ENCODE measurements at places on chromosomes 11 and 22.

DNA sequence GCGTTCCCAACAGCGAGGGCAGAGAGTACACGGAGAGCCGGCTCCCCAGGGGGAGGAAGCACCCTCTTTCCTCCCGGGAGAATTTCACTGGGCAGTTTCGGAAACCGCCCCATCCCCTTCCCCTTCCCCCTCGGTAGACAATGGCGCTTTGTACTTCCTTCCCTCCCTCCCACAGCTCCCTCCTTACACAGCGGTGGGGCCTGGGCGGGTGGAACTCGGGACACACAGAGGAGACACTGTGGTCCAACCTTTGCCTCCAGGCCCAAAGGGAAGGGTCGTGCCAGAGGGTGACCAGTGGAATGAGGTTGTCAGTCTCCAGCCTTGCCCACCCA lies 4.3 kb downstream of the SMTN start:
- no peak for DNase-seq

DNA sequence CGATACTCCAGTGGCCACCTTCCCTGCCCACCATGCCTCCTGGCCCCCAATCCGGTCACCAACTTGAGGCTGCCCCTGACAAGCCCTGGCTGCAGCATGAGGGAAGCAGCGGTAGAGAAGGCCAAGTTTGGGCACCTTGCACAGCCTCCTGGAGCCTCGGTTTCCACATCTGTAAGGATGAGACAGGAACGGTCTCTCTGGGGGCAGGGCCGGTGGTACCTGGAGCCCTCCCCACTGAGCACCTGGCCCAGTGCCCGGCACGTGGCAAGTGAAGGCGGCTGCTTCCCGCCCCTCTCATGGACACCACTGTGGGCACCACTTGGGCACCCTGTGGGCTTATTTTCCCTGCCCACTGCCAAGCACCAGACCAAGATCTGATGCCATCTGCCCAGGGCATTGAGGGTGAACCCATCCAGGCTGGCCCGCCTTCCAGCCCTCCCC lies 77.8 kb downstream of the CDKN1C start:
- DNase-seq = no peak

DNA sequence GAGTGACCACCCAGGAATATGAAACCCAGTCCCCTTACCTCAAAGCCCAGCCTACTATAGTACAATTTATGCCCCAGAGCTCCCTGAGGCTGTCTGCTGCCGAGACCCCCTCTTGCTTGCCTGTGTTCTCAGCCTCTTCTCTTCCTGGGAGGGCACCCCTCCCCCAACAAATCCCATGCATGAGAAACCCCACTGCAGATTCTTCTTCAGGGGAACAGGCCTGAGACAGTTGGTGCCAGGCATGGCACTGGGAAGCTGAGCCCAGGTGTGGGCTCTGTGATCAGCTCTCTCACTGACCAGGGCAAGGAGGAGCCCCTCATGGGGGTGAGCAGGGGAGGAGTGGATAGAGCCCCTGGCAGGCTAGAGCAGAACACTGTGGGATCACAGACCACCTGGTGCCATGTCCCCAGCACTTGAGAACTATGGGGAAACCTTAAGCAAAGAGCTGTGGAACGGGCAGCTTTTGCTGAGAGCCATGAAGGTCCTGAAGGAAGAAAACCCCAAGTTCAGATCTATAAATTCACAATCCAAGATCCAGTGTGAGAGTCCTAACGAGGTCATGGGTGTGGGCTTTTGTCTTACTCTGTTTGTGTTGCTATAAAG lies 46.5 kb upstream of the TH start:
- DNase-seq = no peak

DNA sequence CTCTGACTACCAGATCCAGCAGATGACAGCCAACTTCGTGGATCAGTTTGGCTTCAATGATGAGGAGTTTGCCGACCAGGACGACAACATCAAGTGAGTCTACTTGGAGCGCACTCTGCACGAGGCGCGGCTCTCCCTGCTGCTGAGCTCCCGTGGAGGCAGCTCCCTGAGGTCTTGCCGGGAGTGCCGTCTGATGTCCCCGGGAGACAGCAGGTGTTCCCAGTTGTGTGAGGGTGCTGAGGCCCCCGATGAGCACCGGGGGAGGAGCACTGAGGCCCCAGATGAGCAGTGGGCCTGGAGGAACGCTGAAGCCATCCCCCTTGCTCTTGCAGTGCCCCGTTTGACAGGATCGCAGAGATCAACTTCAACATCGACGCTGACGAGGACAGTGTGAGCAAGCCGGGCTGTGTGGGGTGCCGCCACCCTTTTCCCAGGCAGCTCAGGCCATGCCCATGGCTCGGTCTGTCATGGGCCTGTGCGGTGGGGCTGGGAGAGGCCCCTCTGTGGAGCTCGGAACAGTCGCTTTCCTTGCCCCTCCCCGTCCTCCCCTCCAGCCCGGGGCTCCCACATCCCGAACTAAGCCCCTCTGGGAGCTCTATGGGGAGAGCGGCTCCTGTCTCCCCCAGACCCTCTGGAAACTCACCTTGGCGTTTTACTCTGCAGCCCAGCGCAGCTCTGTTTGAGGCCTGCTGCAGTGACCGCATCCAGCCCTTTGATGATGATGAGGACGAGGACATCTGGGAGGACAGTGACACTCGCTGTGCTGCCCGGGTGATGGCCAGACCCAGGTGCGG lies 37.1 kb downstream of the SBF1 start:
- no peak for DNase-seq

DNA sequence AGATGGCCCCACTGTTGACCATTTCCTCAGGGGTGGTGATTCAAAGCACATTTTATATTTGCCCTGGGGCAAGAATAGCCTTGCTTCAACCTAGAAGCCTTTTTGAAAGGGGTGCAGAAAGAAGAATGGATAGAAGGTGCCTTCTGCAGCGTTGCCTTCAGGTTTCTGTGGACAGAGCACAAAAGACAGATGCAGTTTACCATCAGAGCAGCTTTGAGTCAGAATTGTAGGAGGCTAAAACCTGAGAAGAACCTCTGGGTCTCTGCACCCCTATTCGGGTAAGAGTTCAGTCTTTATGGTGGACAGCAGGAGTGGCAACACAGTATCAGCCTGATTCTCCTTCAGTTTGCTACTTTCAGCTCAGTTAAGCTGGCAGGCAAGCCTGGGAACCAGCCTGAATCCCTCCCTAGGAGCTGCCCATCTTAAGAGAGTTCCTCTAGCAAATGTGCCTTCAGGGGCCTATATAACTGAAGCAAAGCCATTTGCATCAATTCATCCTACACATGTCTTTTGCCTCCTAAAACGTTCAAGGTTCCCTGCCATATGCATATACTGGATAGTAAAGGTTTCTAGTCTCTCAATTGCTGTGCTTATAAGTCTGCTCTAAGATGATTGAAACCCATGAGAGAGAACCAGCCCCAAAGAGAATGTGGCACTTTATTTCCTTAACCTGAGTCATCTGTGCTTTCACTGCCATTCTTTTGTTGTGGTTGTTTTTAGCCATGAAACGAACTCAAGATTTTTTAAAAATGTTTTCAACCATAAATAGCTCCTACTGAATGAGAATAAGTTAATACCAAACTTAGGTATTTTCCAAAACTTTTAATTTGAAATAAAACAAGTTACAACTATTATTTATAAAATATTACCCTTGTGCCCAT lies 123.0 kb downstream of the TRIM44 start:
- no peak for DNase-seq

- DNase-seq = peak; percentile 96
Measured at GRCh38 chr22:26800858-26801257, 143.5 kb downstream of the MIAT start.

GRCh38 chr22:29801153-29801552 lies 34.0 kb downstream of the UQCR10 start:
- no peak for DNase-seq

DNA sequence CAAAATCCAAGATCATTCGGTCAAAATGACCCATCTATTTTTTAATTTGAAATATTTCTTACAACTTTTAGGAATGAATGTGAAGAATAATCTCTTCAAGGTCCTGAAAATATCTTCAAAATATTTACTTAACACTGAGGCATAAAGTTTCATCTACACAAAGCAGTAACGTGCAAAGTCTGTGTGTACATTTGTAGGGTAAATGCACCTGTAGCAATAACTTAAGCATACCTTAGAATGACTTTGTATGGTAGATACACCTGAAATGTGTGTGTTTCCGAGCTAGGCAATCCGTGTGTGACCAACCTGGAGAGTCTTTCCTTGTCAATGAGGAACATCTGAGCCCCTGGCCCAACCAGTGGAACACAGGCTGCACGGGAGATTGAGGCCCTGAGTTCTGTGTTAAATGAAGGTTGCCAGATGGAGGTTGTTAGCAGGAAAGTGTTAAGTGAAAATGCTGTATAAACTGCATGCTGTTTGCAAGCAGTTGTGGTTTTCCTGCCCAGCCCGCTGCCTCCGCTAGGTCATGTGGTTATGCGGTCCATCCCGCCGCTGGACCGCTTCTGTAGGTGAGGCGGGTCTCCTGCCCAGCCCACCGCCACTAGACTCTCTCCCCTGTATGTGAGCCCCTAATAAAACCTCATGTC lies 7.6 kb upstream of the CTR9 start:
- DNase-seq = no peak

DNA sequence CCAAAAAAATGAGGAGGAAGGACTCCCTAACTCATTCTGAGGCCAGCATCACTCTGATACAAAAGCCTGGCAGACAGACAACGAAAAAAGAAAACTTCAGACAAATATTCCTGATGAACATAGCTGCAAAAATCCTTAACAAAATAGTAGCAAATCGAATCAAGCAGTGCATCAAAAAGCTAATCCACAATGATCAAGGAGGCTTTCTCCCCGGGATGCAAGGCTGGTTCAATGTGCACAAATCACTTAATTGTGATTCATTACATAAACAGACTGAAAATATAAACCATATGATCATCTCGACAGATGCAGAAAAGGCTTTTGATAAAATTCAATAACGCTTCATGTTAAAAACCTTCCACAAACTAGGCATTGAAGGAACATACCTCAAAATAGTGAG lies 16.4 kb downstream of the MTMR2 start:
- DNase-seq = no peak

DNA sequence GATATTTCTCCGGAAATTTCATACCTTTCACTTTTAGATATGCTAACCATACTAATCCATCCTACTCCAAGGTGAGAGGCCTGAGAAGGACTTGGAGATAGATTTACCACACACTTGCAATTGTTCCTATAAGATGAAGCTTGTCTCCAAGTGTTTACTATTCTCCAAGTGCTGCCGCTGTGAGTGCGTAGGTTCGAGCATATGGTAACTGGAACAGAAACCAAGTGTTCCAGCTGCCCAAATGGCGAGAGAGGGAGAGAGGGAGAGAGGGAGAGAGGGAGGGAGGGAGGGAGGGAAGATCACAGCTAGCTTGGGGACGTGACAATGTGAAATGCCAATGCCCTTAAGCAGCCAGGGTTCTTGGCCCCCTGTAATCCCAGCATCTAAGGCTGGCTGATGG lies 21.5 kb downstream of the ASCC2 start:
- DNase-seq = no peak

DNA sequence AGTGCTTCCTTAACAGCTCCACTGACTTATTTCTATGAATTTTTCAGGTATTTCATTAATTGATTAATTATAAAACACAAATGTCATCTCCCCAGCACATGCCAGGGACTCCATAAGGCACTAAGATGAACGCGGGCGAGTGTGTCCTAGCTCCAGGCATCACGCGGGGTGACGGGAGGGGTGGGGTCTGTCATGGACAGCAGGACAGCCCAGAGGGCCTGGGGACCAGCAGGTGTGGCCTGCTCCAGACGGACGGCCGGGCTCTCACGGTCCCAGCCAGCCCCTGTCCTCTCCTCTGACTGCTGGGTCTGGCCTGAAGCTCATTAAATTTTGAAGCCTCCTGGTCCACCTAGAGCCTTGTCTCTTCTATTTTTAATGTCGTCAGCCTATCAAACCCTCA lies 531.1 kb downstream of the BRD1 start:
- peak; percentile 30 for DNase-seq

- no peak for DNase-seq
Measured at GRCh38 chr11:8201644-8202365, 33.0 kb upstream of the RIC3 start.

GRCh38 chr22:46744581-46744980 lies 6.5 kb upstream of the CERK start:
- DNase-seq = no peak

DNA sequence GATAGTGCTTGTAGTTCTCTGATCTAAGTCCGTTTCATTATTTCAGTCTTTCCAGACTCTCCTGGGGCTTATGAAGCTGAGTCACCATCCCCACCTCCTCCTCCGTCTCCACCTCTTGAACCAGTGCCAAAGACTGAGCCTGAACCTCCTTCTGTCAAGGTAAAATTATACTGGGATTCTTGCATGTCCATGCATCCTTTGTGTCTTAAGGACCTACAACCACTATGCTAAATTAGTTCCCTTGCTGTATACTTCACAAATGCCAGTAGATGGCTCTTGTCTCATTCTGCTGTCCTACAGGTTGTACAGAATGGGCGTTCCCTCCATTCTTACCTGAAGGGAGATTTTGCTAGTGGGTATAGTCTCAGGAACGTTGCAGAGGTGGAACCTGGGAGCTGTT lies 42.2 kb downstream of the POLD3 start:
- DNase-seq = no peak

GRCh38 chr11:67463680-67464410 lies 5.2 kb downstream of the TMEM134 start:
- peak; percentile 95 for DNase-seq

DNA sequence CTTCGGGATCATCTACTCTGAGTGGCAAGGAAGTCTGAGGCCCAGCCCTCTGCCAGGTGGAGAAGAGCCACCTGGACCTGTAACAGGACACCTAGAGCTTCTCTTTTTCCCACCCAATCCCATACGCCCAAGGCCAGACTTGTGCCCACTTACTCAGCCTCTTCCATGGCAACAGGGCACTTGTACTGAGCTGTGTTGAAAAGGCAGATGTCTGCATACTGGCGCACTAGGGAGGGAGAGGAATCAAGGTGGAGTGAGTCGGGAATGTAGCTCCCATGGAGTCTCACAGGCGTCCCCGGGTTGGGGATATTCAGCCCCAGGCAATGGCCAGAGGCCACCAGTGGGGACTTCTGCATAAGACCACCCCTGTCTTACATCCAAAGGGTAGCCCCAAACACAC lies 36.1 kb downstream of the TPBGL start:
- no peak for DNase-seq

GRCh38 chr11:95989780-95990179 lies 65.9 kb upstream of the MTMR2 start:
- DNase-seq = no peak

DNA sequence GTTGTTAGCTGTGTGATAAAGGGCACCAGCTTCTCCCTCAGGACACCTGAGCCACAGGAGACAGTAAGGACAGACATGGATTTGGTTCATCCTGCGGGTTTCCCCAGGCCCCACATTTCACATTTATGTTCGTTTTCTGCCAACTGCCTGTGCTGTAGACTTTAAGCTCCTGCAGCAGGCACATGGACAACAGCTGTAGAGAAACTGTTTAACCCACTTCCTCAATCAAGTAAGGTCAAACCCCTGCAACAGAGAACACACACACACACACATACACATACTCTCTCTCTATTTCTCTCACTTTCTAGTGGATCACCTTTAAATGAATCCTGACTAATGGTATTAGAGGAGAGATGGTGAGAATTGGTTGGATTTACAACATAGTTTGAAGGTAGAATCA lies 90.7 kb downstream of the C11orf87 start:
- DNase-seq = no peak

Data from SJSA1 (cell line).